NCI-H1417 treated with DMSO at 0.1 percent for 48 hours (cell line): ENCODE measurements at places on chromosomes 11 and 22.

DNA sequence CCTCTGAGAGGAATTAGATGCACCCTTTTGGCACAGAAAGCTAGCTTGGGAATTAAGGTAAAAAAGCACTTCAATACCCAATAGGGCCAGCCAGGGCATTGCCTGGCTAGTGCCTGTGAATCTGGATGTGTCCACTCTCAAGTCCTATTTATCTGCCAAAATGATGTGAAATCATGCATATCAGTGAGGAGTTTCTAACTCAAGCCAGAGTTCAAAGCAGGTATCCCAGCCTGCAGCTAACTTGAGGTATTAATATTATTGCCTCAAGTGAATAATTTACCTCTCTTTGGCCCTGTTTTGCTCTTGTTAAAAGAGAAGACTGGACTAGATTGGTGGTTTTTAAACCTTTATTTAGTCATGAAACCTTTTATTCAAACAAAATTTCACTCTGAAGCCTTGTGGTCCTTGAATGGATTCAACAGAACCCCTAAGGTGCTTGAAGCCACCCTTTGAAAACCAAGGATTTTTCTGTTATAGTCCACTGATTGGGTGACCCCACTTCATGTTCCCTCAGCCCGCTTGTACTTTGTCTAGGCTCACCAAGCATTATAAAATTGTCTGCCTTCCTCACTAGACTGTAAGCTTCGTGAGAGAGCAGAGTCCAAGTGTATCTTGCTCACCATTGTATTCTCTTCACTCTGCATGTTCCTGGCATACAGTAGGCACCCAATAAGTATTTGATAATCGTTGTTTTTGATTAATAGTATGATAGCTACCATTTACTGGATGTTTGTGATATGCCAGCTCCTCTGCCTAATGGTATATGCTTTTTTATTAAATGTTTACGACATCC is 4.5 kb downstream of the RNF121 start:
- DNase-seq, result no peak

DNA sequence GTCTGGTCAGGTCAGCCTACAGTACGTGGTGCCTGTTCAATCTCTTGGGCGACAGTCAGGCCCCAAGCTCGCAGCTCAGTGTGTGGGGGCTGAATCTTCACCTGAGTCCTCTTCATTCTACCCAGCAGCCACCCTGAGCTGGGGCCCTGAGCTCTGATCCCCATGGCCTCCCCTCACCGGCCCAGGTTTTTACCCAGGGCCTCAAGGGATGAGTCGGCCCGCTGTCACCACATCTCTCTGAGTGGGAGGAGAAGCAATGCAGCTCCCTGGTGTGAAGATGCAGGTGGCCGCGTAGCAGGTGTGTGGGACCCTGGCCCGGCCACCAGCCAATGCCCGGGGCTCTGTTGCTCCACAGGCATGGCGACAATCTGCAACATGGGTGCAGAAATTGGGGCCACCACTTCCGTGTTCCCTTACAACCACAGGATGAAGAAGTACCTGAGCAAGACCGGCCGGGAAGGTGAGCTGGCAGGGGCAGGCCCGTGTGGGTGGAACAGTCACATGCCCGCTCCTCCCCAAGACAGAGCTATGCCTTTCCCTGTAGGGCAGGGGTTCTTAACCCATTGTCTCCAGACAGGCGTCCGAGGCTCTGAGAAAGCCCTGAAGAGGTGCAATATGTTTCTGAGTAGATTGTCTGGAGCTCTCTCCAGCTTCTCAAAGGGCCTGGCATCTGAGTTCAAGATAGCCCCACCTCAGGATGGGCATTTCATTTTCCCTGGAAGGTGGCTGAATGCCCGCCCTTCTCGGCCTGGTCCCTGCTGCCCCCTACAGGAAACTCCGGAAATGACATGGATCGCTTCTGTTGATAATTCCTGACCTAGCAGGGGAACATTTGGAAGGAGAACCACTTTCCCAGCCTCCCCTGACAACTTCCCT is 26.9 kb downstream of the POLR3H start:
- no peak for DNase-seq

- DNase-seq, result no peak
Measured at GRCh38 chr22:50674130-50674500, 1.5 kb downstream of the SHANK3 start.

DNA sequence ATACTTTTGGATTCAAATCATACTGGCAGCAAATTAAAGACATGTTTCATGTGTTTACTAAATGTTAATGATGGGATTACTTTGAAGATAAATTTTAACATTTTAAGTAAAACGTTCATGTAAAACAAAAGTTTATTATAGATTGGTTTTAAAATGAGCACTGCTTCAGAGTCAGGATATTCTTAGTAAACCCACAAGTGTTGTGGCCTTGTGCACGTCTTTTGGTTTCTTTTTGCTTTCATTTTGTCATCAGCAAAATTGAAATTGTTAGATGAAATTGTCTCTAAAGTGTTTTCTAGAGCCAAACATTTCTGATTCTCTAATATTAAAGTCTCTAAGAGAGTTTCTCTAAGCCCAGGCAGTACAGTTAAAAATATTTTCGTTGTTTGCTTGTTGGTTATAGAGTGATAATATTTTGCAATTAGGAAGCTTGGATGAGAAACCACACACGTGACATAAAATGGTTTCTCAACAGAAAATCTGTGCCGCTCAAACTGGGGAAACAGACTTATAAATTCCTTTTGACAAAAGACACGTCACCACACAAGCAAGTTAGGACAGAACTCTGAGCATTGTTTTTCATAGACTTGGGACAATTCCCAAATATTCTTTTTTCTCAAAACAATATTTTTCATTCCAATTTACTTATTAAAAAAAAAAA is 164.4 kb downstream of the TEAD1 start:
- no peak for DNase-seq

- no peak for DNase-seq
Measured at GRCh38 chr11:44632466-44633123, 67.1 kb downstream of the CD82 start.

DNA sequence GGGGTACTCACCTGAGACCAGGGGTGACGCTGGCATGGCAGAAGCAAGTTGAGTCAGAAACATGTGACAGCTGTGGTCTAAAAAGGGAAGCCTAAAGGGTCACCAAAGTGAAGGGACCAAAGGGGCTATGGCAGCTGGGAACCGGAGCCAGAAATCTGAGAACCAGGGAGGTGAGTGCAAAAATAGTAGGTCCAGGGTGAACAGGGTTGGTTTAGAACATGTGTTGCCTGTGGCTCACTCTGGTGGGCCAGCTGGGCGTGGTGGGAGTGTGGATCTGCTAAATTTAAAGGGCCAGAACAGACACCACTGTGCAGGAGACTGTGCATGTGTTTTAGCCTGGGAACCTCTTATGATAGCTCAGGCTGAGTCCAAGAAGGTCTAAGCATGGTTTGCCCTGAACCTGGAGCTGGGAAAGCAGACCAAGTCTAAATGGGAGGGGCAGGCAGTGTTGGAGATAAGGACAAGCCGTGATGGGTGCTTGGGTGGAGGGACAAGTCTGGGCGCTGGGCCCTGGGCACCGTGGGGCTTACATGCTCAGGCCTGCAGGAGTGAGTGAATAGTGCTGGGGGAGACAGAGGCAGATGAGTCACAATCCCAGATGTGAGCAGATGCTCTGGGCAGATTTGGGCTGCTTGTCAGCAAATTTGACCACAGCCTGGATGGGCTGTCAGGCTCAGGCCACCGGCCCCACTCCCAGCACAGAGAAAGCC is 41.4 kb upstream of the ZBED5 start:
- no peak for DNase-seq

GRCh38 chr11:6438979-6439571 is 1.7 kb downstream of the HPX start:
- no peak for DNase-seq

DNA sequence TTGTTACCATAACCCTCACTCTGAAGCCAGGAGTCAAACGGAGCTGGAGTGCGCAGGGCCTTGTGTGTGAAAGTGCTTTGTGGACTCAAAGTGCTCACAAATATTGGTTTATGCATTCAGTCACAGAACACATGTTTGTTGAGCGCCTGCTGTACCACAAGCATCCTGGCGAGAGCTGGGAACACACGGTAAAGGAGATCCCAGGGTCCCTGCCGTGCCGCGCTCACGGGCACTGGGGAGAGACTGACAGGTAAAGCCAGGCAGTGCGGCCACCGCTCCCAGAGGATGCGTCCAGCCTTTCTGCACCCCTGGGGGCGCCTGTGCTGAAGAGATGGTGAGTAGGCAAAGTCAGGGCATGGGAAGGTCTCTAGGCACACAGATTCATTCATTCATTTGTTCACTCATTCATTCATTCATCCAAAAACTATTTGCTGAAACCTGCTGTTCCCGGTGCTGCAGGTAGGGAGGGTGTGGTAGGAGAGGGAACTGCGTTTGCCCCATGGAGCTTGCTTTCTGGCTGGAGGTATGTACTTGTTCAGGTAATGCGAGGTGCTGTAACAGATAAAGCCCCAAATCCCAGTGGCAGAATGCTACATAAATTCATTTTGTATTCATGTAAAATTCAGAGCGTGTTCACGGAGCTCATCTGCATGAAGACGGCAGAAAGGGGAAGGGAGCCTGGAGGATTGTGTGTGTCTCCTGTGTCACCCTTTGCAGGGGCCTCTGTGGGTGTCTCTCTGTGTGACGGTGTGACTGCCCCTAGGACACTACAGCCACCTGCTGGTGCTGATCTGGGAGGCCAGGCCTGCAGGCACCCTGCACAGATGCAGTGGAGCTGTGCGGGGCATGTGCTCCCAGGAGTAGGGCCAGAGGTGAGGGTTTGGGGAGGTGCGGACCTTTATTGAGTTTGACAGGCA is 167.0 kb upstream of the B3GAT1 start:
- DNase-seq, result no peak

GRCh38 chr11:128628686-128629085 is 41.3 kb upstream of the ETS1 start:
- DNase-seq, result no peak

DNA sequence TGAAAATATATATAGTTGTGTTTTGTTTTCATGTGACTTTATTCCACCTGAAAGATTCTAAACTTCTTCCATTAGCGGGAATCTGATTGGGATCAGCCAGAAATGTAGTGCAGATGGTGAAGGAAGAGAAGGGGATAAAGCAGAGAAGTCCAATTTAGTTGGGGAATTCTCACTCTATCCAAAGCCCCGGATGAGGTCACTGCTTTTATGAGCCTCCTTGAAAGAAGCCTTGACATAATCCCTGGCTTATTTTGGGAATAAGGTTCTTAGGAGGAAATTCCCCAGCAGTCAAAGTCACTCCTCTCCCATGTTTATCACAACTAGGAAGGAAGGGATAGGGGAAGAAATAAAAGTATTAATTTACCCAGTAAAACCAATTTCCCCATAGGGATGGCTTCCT is 41.1 kb downstream of the OSBP start:
- DNase-seq, result no peak

DNA sequence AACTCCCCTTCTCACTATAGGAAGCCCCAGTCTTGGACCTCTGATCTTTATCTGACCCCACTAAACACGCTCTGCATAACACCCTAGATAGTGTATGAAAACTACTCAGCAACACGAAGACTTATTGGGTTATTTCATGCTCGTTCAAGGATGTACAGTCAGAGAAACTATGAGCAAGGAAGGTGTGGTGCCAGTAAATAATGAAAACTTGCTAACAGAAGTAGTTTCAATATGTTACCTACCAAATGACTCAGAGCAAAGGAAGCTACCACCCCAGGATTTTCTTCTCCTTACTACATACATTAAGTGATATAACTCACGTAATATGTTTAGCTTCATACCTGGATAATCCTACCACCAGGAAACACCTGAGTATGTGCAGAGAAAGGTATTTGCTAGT is 25.9 kb upstream of the LYVE1 start:
- no peak for DNase-seq

DNA sequence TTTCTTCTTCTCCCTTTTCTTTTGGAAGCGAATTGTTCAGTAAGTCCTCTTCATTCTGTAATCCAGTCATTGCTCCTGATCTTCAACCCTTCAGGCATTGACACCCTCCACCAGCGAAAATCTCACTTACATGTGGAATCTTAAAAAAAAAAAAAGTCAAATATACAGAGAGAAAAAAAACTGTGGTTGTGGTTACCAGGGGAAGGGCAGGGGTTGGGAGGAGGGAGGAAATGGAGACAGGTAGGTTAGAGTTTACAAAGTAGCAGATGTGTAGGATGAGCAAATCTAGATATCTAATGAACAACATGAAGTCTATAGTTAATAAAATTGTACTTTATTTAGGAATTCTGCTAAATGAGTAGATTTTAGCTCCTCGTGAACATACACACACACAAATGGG is 17.7 kb upstream of the TMEM123 start:
- DNase-seq, result no peak

- DNase-seq, result no peak
Measured at GRCh38 chr11:78572394-78572793, 2.3 kb downstream of the NARS2 start.

DNA sequence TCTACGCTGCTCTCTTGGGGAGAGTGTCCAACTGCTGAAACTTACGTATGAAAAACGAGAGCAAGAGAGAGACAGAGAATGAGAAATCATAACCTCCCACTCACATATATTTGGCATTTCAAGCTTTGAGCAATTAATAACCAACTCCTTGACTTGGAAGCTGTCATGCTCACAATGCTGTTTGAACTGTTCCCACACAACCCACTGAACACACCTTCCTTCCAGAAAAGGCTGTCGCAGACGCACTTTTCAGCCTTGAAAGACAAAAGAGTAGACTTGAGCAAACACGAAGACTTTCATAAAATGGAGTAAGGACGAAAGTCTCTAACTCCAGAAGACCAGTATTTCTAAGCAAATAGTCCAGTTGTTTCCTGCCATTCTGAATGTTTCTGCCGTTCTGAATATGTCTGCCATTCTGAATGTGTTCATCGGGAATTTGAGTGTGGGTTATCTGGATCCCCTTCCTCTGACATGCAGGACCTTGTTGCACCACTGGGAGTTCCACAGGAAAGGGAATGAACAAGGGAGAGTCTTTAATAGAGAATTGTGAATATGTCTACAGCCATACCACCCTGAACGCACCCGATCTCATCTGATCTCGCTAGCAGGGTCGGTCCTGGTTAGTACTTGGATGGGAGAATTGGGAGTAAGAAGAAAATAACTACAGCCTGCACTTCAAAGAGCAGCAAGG is 86.2 kb upstream of the BARX2 start:
- DNase-seq, result no peak

DNA sequence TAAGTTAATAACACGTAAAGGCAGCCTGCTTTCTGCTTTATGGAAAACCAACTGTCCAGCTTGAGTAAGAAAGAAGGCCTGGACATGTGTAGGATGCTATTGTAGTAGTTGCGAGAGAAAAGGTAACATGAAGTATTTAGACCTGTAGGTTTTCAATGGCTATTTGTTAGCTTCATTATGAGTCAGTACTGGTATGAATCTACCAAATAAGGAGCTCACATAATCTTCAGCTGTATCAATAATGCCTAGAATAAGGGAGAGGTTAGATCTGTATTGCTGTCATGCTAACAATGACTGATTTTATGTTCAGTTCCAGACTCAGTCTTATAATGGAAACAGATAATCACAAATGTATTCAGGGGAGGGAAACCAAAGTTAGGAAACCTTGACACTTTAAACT is 550.3 kb downstream of the CNTN5 start:
- DNase-seq, result no peak
